ENCODE measurements at places on chromosomes 2 and 18.

GRCh38 chr2:150916467-150917396 is 344.9 kb downstream of the RBM43 start:
- DNase-seq: no peak

- peak; percentile 4 for DNase-seq
Measured at GRCh38 chr2:121080013-121080772, 204.8 kb downstream of the TFCP2L1 start.

DNA sequence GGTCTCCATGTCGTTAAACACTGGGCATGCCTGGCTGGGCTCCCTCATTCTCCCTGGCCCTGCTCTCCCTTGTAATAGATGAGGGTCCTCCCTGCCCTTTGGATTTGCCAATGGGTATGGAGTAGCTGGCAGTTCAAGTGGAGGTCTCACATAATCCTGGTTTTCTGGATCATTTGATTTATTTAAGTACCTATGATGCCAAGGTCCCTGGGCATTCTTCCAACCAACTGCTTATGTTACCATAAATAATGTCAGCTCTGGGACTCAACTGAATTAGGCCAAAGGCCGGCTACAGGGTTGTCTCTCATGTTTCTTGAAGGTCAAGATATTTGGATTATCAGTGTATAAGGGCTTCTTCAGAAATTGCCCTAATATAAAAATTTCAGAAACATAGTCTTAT is 104.9 kb upstream of the LYPD6 start:
- no peak for DNase-seq

GRCh38 chr18:73264562-73264921 is 396.8 kb upstream of the NETO1 start:
- no peak for DNase-seq

DNA sequence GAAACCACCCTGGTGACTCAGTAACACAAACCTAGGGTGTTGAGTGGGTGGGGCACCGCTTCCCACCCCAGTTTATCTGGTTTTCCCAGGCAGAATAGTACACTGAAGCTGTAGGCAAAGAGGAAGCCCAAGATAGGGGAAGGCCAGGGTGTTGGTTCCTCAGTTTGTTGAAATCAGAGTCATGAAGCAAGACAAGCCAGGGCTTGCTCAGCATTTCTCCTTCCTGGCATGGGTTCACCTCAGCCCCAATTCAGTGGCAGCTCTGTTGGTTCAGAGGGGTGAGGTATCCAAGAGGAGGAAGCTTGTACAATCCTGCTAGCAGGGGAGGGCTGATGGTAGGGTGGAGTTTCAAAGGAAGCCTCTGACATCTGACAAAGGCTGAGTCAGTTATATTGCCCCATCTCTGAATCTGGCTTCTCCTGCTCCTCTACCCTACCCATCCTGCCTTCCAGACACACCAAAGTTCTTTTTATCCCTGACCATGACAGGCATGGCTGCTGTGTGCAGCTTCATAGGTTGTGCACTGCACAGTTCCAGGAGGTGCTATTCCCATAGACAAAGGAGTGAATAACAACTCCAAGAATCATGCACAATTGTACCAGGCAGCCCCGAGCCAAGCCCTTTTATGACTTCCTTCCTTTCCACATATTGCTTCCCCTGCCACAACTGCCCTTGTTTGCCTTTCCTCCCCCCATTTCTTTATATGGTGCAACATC is 24.9 kb upstream of the RAB10 start:
- no peak for DNase-seq

DNA sequence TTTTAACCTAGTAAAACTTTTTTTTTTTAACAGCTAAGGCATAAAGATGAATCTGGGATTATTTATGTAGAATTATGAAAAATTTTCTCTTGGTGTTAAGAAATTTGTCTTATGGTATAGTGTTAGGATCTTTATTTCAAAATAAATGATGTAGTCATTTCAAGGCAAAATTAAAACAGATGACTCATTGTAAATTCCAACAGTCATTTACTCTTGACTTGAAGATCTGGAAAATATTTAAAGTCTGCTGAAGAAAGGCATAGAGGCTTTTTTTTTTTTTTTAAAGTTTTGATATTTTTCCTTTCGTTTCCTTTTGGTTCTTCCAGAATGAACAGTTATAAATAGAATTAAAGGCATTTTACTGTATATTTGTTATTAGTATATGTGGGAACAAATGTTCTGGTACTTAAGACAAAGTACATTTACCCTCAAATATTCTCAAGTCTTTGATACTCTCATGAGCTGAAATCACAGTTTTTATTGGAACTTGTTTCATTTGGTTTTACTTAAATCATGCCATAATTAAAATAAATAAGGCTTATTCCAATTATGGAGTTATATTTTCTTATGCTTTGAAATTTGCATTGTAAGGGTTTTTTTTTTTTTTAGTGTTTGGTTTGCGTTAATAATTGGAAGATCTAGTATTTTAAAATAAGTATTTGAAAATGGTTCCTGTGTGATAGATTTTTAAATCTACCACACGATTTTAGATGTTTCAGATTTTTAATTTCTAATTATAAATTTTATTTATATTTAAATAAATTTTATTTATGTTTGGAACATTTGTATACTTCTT is 29.9 kb downstream of the GLS start:
- DNase-seq: no peak

DNA sequence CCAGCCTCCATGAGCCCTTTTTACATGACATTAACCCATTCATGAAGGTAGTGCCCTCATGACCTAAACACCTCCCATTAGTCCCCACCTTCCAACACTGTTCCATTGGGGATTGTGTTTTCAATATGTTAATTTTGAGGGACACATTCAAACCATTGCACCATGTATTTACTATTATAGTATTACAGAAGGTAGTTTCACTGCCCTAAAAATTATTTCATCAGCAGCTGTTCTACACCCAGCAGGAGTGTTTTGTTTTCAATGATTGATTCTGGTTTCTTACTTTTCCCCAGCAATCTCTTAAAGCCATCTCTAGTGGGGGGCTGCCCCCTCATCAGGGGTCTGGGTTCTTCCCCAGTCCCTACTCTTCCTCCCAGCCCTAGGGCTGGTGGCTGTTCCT is 71.9 kb downstream of the CERS6 start:
- DNase-seq: no peak

DNA sequence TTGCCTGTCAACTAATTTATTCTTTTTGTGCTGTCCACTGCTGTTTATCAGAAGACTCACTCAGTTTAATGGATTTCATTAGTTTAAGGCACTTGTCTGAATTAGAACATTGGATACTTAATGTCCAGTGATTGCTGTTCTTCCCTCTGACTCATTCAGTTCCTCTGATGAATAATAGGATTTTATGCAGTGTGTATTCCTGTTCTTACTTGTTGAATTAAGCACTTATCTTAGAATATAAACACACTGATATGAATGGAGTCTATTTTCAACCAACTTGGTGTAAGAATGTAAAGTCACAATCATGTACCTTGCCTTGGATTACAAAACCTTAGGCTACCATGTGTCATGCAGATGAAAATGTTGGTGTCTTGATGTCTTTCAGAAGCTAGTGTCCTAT is 87.0 kb upstream of the PROKR1 start:
- no peak for DNase-seq

DNA sequence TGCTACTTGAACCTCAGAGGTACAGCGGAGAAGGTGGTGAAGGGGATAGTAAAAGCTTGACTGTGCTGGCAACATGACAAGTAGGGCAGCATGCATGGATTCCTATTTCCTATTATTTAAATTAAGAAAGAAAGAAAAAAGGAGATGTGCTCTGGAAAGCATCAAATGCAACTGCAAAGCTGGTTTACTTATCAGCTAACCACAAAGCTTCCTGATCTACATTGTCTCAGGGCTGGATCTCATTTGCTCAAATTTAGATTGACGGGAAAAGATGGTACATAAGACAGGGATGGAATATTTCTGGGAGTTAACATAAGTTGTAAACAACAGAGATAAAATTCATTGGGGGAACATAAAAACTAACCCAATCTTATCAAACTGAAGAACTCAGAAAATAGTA is 178.0 kb downstream of the RIT2 start:
- no peak for DNase-seq

Data from stimulated activated CD8-positive, alpha-beta memory T cell treated with anti-CD3 and anti-CD28 coated beads, Interleukin-15, amount 100 ng/mL, for 4 hours (primary cell).